ENCODE measurements at places on chromosomes 5 and 9. TPM values are rescaled to one million over a fixed set of nuclear protein-coding genes. Genes with fewer than 3 reads are reported as not detected.

GRCh38 chr5:139396691-139397090 lies 1.8 kb upstream of the PROB1 start:
- H3K27ac ChIP-seq: no peak overlapping the region
- peaks cover 18% of the 10 kb centered on the region for H3K4me1 ChIP-seq
- DNase-seq: no peak
- no peaks in the 10 kb centered on the region for H3K27me3 ChIP-seq
- H3K36me3 ChIP-seq: peaks cover 24% of the 10 kb centered on the region

GNAQ gene
- total RNA-seq: 18.1 TPM

GRCh38 chr5:2493356-2493755 lies 258.1 kb downstream of the IRX2 start:
- no peaks in the 10 kb centered on the region for H3K4me1 ChIP-seq
- H3K36me3 ChIP-seq: no peaks in the 10 kb centered on the region
- no peaks in the 10 kb centered on the region for H3K27me3 ChIP-seq

DNA sequence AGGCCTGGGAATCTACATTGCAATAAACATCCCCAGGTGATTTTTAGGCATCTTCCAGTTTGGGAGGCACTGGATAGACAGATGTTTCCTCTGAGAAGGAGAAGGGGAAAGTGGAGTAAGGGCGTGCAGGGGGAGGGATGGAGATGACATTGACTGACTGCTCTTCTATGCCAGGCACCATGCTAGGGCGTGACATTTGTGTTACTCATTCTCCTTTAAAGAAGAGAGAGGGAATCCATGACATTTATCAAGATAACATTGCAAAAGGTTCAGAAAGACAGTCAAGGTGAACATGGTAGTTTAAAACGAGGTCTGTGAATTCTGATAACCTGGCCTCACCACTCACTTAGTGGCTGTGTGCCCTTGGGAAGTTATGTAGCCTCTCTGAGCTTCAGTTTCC lies 35.8 kb downstream of the FGF1 start:
- no peak overlapping the region for H3K4me3 ChIP-seq
- no peaks in the 10 kb centered on the region for H3K36me3 ChIP-seq
- H3K4me1 ChIP-seq: no peaks in the 10 kb centered on the region
- no peak for DNase-seq
- peaks cover 8% of the 10 kb centered on the region for H3K27me3 ChIP-seq

SPATA9 gene
- total RNA-seq: not detected

DNA sequence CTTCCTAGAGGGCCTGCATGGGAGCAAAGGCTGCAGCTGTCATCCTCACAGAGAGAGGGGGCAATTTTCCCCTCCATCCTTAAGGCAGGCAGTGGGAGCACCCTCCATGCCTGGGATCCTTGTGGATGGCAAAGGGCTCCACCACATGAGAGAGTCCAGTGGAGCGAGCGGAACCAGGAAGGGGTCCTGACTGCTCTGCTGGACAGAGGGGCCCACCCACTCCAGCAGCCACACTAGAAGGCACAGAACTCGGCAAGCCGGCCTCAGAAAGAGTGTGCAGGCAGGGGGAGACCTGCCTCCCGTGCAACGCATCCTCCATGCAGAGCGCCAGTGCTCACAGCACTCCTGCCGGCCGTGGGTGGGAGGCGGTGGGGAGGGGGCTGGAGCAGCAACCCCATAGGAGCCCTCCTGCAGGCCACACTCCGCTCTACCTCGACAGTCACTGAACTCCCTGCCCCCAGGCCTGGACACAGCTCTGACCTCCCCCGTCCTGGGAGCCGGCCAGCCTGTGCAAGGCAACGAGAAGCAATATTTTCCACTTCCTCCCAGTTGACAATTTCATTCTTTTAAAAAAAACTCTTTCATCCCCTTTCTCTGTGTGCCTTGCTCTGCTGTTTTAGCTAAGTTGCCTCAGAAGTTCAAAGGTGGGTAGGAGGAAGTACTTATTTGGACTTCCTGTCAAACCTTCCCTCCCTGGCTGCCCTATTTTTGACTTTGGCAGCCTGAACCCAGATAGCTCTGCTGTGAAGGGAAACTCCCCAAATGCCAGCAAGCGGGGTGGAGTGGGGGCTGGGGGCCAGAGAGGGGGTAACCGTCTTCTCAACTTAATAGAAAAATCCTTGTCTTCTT lies 5.3 kb upstream of the LCP2 start:
- DNase-seq: peak; percentile 71
- H3K4me1 ChIP-seq: peaks cover 86% of the 10 kb centered on the region
- no peaks in the 10 kb centered on the region for H3K27me3 ChIP-seq

DNA sequence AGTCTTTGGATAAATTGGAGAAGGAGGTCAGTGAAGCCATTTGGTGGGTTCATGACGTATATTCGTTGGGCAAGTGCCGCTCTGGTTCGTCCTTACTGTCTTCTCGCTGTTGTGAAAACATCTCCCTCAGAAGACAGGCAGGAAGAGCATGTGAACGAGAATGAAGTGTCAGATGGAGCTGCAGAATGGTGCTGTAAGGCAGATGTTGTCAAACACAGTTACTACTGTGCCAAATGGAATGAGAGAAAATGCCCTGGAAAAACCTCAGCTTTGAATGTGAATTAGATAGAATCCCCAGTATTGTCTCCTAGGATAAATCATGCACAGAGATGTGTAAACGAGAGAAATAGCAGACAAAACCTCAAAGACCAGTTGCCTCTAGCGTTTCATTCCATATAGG lies 121.5 kb downstream of the CAMK4 start:
- no peak overlapping the region for H3K4me3 ChIP-seq
- H3K27me3 ChIP-seq: no peaks in the 10 kb centered on the region
- peaks cover 33% of the 10 kb centered on the region for H3K36me3 ChIP-seq
- H3K27ac ChIP-seq: peak overlapping the region; percentile 58
- DNase-seq: no peak
- H3K4me1 ChIP-seq: peaks cover 49% of the 10 kb centered on the region

DNA sequence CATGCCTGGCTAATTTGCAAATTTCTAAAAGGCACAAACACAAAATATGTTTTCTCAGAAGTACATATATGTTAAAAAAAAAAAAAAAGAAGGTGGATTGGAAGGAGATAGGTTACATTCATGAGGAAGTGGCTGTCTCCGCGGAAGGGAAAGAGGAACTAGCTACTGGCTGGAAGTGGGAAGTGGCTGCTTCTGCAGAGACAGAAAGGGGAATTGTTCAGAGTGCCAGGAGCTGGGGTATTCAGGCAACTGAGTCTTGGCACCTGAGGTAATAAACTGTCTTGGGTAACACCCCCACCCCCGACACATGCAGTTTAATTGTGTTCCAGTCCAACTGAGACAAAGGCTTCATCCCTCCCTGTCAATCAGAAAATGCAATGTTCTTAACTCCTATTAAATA lies 45.6 kb downstream of the S1PR3 start:
- no peaks in the 10 kb centered on the region for H3K36me3 ChIP-seq
- no peak overlapping the region for H3K4me3 ChIP-seq
- H3K27ac ChIP-seq: no peak overlapping the region
- no peak for DNase-seq
- H3K4me1 ChIP-seq: no peaks in the 10 kb centered on the region
- H3K27me3 ChIP-seq: peaks cover 26% of the 10 kb centered on the region

DNA sequence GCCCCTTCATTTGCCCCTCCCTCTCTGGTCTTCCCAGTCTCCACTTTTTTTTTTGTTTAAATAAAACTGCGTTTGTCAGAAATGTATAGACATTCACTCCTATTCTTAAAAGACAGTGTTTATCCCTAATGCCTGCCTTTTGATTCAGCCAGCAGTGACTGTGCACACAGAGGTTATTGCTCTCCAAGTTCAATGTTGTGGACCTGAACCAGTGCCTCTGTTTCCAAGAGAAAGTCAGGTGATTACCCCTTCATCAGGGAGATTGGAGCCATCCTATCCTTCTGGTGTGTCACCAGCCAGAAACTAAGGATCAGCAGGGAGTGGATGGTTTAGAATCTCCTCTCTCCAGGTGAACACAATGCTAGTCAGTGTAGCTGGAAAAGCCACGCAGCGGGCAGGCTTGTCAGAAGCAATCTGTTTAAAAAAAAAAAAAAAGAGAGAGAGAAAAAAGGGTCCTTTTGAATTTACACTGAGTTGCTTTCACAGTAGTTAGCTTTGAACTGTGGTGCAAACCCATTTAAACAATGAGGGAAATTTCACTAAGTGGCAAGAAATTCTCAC lies 167.5 kb upstream of the DMRT1 start:
- peaks cover 3% of the 10 kb centered on the region for H3K27me3 ChIP-seq
- H3K4me1 ChIP-seq: peaks cover 23% of the 10 kb centered on the region
- DNase-seq: no peak
- no peak overlapping the region for H3K4me3 ChIP-seq

DNA sequence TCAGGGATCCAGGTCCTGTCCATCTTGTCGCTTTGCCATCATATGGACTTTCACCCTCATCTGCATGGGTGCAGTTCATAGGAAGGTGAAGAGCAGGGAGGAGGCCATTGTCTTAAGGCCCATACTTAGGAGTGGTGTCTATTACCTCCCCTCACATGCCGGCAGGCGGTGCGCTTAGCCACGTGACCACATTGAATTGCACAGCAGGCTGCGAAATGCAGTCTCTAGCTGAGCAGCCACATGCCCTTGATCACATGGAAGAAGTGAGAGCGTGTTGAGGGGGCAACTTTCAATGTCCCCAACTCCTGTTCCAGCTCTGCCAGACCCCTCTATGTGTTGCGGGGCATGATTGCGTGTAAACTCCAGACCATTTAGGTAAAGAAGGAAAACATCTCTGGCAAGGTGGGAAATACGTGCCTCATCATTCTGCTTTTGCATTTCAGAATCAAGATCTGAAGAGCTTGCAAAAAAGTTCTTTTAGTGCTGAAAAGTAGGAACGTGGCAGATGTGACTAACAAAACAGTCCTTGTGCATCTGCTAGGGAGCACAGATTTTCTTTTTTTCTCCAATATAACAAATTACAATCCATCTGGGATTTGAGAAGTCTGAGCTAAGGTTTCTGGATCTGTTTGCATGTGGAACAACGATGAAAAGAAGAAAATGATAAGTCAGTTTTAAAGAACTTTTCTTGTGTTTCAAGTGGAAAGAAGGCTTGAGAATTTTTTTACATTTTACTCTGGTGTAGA lies 34.4 kb downstream of the ROPN1L start:
- no peaks in the 10 kb centered on the region for H3K36me3 ChIP-seq
- DNase-seq: no peak
- no peak overlapping the region for H3K4me3 ChIP-seq

LRRTM2 gene
- total RNA-seq: not detected

ALDOB gene
- not detected for total RNA-seq

DNA sequence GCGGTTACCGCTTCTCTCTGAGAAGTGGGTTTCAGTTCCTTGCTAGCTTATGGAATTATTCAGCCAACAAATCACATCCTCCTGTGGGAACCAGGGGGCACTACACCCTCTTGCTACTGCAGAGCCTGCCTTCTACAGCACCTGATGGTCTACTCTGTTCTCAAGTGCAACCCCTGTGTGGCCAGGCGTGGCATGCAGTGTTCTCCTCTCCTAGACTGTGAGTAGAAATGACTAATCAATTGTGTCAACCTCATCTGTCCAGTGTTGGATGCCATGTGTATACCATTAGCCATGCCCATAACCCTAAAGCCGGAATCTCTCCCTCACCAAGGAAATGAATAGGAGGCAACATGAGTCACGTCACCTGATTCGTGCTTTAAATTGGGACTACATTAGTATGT lies 117.2 kb upstream of the LIFR start:
- H3K4me1 ChIP-seq: no peaks in the 10 kb centered on the region
- peaks cover 5% of the 10 kb centered on the region for H3K27me3 ChIP-seq
- H3K4me3 ChIP-seq: no peak overlapping the region

DNA sequence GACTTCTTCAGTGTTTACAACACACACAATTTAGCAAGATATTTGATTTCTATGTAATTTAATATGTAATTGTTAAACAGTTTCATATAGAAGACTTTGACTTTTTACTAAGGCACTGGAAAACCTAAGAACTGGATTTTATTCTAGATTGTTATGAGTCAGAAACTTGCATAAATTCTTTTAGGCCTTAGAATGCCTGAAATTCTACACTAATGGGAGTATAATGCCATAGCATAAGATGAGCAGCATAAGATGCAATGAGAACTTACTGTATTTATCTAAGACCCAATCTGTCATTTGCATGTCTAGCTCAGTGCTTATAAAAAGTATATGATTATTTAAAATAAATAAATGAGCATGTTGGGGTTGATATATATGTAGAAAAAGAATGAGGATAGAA lies 285.2 kb downstream of the CDH12 start:
- no peaks in the 10 kb centered on the region for H3K4me1 ChIP-seq
- DNase-seq: no peak
- no peak overlapping the region for H3K4me3 ChIP-seq
- H3K27me3 ChIP-seq: no peaks in the 10 kb centered on the region
- H3K27ac ChIP-seq: no peak overlapping the region

S1PR3 gene
- 0.58 TPM for total RNA-seq

GRCh38 chr5:160133071-160133917 lies 14.0 kb upstream of the PWWP2A start:
- no peaks in the 10 kb centered on the region for H3K27me3 ChIP-seq
- no peaks in the 10 kb centered on the region for H3K36me3 ChIP-seq
- DNase-seq: no peak

LRRC19 gene
- total RNA-seq: not detected

GRCh38 chr5:96318569-96319110 lies 114.4 kb downstream of the PCSK1 start:
- H3K36me3 ChIP-seq: no peaks in the 10 kb centered on the region
- H3K27ac ChIP-seq: no peak overlapping the region
- DNase-seq: no peak
- H3K4me1 ChIP-seq: no peaks in the 10 kb centered on the region
- H3K27me3 ChIP-seq: peaks cover 10% of the 10 kb centered on the region

GRCh38 chr9:35911690-35912089 lies 2.4 kb downstream of the SPAAR start:
- no peak overlapping the region for H3K4me3 ChIP-seq
- no peaks in the 10 kb centered on the region for H3K27me3 ChIP-seq
- no peak overlapping the region for H3K27ac ChIP-seq
- no peaks in the 10 kb centered on the region for H3K36me3 ChIP-seq
- DNase-seq: no peak
- H3K4me1 ChIP-seq: peaks cover 47% of the 10 kb centered on the region

DNA sequence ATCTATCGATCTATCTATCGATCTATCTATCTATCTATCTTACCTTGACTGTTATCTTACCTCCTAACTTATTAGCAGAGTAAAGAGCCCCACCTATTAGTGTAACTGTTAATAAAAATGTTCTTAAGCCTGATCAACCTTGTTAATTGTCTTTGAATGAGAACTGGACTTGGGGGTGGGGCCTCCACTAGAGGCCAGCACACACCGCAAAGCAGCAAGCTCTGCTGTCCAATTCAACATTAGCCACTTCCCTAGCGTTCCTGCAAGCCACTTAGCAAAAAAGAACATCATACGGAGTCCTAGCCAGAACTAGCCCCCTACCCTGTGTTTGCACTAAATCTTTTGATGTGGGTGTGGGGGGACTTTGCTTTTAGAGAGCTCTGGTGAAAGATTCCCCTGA lies 515.8 kb downstream of the KDM4C start:
- no peaks in the 10 kb centered on the region for H3K36me3 ChIP-seq
- H3K27ac ChIP-seq: no peak overlapping the region
- H3K27me3 ChIP-seq: peaks cover 16% of the 10 kb centered on the region
- H3K4me1 ChIP-seq: no peaks in the 10 kb centered on the region
- DNase-seq: no peak

CCDC152 gene
- 10.1 TPM for total RNA-seq

- no peak overlapping the region for H3K27ac ChIP-seq
- H3K27me3 ChIP-seq: peaks cover 64% of the 10 kb centered on the region
These were observed 38.9 kb upstream of the TIFAB start for GRCh38 chr5:135491038-135491551.
